ENCODE measurements at places on chromosomes 6 and 20.

DNA sequence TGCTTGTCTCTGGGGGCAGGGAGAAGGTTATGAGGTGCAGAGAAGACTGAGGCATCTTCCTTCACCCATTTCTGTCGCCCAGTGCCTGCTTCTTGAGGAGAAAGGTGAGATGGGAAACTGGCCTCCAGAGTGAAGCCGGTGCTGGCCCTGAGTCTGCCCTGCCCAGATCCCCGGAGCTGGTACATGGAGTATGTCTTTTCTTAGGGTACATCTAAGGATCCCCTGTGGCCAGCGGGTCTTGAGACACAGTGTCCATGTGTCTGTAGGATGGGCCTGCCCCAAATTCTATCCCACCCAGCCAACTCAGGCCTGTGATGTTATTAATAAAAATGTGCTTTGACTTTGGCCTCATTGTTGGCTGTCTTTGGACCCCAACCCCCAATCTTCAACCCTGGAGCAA, 8.8 kb upstream of the BAK1 start:
- DNase-seq, result no peak

DNA sequence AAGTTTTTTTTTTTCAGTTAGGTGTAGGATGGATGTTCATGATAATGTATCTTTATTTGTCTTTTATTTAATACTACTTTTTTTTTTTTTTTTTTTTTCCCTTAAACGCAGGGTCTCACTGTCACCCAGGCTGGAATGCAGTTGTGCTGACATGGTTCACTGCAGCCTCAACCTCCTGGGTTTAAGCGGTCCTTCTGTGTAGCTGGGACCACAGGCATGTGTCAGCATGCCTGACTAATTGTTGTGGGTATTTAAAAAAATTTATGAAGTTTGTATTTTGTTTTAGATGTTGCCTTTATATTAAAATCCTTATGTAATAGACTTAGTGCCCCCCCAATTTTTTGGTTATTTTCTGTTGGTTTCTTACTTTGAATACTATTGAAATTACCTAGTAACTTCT, 42.6 kb downstream of the NCOA3 start:
- no peak for DNase-seq

DNA sequence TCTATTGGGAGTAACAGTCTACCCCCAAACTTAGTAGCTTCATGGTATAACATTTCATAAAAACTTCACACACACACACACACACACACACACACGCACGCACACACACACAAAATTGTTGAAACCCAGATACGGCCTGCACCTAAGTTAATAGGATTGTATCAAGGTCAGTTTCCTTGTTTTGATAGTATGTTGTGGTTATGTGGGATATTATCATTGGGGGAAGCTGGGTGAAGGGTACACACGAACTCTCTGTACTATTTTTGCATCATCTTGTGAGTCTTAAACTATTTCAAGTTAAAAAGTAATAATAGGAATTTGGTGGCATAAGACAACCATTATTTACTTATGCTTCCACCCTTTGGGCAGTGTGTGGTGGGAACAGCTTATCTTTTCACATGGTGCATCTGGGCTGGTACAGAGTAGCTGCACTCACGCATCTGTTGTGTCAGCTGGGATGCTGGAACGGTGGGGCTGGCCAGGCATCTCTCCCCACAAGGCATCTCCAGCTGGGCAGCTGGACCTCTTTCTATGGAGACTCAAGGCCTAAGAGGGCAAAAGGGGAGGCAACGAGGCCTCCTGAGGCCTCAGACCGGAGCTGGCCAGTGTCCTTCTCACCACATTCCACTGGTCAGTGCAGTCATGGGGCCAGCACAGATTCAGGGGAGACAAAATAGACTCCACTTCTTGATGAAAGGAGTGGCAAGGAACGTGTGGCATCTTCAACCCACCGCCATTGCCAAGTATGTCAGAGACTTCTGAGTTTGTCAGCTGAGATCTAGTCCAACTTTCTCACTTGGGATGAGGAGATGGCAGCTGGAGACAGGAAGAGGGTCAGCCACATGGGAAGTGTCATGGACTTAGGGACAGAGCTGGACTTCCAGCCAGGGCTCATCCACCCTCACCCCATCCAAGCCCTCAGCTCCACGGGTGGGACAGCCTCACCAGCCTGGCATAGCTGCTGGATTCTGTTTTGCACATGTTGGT, 20.5 kb upstream of the IP6K3 start:
- no peak for DNase-seq

DNA sequence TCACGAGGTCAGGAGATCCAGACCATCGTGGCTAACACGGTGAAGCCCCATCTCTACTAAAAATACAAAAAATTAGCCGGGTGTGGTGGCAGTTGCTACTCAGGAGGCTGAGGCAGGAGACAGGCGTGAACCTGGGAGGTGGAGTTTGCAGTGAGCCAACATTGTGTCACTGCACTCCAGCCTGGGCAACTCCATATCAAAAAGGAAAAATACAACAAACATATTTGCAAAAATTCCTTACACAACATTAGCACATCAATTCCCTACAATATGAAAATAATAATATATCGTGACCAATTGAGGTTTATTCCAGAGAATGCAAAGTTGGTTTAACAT, 38.8 kb upstream of the PLEKHG1 start:
- DNase-seq, result no peak

DNA sequence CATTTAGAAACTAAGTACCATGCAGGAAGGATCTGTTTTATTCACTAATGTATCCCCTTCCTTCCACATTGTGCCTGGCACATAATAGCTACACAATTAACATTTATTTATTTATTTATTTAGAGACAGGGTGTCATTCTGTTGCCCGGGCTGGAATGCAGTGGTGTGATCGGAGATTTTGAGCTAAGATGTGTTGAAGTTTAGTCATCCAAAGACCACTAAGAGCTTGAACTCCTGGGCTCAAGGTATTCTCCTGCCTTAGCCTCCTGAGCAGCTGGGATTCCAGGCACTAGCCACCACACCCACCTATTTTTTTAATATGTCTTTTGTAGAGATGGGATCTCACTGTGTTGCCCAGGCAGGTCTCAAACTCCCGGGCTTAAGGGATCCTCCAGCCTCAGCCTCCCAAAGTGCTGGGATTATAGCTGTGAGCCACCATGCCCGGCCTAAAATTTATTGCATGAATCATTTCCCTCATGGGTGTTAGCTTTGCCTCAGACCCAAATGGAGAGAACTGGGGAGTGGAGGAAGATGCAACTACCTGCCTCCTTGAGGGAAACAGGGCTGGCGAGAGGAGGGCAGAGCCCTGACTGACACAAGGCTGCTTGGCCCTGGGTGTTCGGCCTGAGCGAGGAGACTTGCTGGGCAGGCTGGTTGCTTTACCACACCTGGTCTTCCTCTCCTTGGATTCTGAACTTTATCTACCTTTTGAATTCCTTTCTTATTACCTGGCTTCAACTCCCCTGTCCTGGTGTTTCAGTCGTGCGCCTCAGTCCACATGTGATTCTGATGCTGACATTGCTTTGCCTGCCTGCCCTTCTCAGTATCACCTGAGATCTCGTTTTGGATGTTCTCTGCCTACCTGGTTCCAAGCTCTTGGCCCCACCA, 1.7 kb upstream of the DYNLT1 start:
- no peak for DNase-seq

All from activated T-cell treated with anti-CD3 and anti-CD28 coated beads for 24 hours (primary cell).